ENCODE measurements at places on chromosomes 16 and 17.
A peak's percentile ranks its signal among the peaks of the same experiment; 100 is the strongest.

GRCh38 chr17:54180950-54181349, 358.2 kb downstream of the KIF2B start:
- DNase-seq = no peak

GRCh38 chr17:9361188-9361955, 214.2 kb downstream of the STX8 start:
- DNase-seq = peak; percentile 72

GRCh38 chr17:46962374-46962790, 16.7 kb downstream of the RPRML start:
- DNase-seq = peak; percentile 76

DNA sequence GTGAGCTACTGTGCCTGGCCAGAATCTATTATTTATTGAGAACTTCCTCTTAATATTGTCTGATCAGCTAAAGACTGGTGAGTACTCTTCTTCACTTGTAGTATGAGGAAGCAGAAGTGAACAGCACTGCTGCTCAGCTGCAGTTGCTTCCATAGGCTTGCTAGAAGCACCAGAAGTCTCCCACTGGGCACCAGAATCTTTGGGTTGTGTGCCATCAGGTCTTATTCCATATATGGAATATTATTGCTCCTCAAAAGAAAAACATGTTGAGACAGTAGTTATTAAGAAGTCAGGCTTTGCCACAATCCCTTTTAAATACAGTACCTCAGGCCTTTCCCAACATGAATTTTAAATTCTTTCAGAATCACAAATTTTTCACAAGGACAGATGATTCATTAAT, 17.2 kb downstream of the SNTB2 start:
- DNase-seq = peak; percentile 56

DNA sequence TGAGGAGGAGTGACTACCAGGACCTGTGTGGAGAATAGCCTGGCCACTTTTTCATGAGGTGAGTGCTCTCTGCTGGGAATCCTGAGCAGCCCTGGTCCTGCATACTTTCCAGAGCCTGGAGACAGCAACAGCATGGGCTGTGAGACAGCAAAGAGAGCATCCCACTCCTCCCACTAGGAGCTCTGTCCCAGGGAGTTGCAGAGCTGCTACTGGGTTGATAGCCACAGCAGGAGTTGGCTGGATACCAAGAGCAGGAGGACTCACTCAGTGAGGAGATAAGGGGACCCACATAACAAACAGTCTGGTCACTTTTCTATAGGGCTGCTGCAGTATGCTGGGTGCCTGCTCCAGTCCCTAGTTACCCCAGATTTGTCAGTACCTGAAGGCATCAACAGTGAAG, 439.3 kb upstream of the CDH8 start:
- DNase-seq = no peak

GRCh38 chr16:30076276-30076791, 540 bp downstream of the PPP4C start:
- no peak for DNase-seq

DNA sequence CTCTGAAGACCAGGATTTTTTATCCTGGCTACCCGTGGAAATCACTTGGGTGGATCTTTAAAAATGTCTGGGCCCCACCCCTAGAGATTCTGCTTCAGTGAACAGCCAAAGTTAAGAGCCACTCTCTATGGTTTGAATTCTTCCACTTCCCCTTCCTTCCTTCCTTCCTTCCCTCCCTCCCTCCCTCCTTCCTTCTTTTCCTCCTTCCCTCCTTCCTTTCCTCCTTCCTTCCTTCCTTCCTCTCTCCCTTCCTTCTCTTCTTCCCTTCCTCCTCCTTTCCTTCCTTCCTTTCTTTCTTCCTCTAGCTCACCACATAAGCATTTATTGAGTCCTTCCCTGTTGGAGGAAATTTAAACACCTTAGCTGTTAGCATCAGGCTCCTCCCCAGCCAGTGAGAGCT, 203.6 kb downstream of the KATNIP start:
- no peak for DNase-seq

DNA sequence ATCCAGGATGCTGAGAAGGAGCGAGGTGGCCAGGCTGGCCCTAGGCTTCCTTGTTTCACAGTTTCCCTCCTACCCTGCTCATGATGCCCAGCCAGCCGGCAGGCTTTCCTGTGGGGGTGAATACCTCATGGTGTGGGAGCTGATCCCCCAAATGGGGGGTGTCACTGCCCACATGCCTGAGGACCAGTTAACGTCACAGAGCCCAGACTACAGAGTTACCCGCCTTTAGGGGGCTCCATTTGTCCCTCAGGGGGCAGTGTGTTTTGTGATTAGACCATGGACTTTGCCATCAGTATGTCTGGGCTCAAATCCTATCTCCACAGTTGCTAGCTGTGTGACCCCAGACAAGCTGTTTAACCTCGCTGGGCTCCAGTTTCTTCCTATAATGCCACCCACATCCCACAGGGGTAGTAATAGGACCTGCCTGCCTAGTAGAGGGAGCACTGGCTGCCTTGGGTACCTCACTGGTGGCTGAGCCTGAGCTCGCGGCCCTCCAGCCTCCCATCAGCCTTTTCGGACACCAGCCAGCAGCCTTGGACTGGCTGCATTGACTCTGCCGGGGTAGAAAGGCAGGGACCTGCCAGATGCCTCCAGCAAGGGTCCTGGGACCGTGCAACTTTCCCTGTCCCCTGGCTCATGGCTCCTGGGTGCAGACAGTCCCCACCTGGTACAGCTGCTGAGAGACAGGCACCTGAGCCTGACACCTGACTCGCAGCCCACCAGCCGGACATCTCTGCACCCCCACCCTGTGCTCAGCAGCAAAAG, 87.5 kb upstream of the GSE1 start:
- no peak for DNase-seq

DNA sequence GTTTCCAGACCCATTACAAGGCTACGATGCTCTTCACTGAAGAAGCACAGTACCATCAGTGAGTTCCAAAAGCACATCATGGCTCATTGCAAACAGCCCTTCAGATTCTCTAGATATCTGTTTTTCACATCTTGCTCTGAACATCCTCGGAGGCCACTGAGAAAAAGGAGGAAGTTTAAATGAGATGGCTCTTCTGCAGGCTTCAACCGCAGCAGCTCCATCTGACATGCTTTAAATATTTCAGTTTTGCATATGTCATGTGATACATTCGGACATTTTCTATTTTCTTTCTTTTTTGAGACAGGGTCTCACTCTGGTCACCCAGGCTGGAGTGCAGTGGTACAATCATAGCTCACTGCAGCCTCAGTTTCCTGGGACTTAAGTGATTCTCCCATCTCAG, 396.8 kb downstream of the NPIPA8 start:
- no peak for DNase-seq

DNA sequence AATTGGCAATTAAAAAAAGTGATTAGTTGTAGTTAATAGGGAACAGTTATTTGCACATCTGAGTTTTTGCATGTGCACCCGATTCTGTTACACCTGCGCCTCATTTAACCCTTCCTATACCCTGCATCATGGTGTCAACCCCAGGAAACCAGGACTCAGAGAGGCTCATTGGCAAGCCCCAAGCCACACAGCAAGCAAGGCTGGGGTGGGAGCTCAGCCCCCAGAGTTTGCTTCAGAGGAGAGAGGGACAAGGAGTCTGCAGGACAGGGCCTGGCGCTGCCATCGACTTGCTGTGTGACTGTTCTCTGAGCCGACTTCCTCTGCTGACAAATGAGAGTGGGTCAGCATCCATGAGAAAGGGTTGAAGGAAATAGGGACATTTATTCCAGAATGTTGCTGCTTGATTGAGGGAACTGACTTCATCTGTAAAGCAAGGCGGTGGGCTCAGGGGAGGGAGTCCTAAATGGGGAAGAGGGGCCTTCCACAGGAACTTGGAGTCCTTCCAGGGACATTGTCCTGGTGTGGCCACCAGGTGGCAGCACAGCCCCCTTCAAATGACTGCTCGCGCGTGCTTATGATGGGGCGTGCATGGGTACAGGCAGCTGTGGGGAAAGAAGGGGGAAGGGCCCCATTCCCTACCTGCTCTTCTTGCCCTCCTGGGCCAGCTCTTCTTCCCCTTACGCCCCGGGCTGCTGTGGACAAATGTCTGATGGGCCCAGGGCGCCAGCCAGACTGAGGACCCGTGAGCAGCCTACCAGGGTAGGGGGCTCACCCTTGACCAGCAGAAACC, 51.6 kb downstream of the NT5M start:
- DNase-seq = peak; percentile 54

DNA sequence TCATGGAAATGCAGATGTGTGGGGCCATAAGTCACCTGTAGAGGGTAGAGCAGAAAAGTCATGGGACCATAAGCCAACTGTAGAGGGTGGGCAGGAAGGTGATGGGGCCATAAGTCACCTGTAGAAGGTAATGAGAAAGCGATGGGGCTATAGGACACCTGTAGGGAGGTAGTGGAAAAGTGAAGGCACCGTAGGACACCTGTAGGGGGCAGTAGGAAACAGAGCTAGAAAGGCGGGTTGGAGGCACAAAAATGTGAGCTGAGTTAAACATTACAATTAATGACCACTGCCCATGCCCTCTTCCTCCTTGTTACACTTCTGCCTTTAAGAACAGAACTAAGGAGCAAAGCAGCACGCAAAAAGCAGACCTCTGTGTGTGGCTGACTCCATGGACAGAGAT, 150.1 kb downstream of the SHISA6 start:
- no peak for DNase-seq

DNA sequence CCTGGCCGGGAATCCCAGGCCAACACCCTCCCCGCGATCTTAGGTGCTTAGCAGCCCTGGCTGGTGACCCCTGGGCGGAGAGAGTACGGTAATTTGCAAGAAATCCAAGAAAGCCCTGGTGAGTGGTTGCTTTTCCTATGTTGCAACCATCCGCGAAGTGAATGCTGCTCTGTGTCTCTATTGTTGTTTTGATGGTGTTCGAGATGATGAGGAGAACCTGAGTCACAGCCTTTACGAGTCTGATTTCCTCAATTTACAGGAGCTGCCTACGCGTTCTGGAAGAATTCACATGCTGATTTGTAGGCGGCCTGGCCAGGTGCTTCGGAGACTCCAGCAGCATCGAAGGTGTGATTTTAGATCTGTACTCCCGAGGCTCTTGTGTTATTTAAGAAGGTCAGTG, 63.3 kb downstream of the TMEM235 start:
- no peak for DNase-seq

All from fibroblast of skin of back (primary cell).